Hair follicular keratinocyte (primary cell): ENCODE measurements at places on chromosomes 2 and 18. TPM values are rescaled to one million over a fixed set of nuclear protein-coding genes. Genes with fewer than 3 reads are reported as not detected.

The DOCK10 gene
- 0.16 and 5.1 TPM in 2 replicates for total RNA-seq

The NOSTRIN gene
- not detected in 2 replicates for total RNA-seq

The ATP9B gene
- total RNA-seq = 7.6 and 8.1 TPM in 2 replicates

The FAM124B gene
- not detected in 2 replicates for total RNA-seq

The CD302 gene
- 1.7 and 2.2 TPM in 2 replicates for total RNA-seq

The FTCDNL1 gene
- total RNA-seq = 0.08 and 0.57 TPM in 2 replicates

The STPG4 gene
- not detected in 2 replicates for total RNA-seq

The METAP1D gene
- total RNA-seq = 2.0 and 2.1 TPM in 2 replicates

The MAP4K3 gene
- 9.6 and 19.5 TPM in 2 replicates for total RNA-seq

The NGEF gene
- 0.04 and 0.16 TPM in 2 replicates for total RNA-seq

The POU3F3 gene
- not detected in 2 replicates for total RNA-seq

The MATN3 gene
- 1.9 and 3.7 TPM in 2 replicates for total RNA-seq

The NPAS2 gene
- 12.9 and 40.1 TPM in 2 replicates for total RNA-seq

The GKN1 gene
- total RNA-seq = not detected in 2 replicates

The LIPG gene
- total RNA-seq = 84.4 and 118 TPM in 2 replicates

The CRYGC gene
- total RNA-seq = not detected in 2 replicates

The SLC39A6 gene
- 101 and 116 TPM in 2 replicates for total RNA-seq

The NEUROD1 gene
- not detected in 2 replicates for total RNA-seq

The ZNF236 gene
- total RNA-seq = 3.3 and 4.6 TPM in 2 replicates

The CPS1 gene
- 14.5 and 24.4 TPM in 2 replicates for total RNA-seq

The TLX2 gene
- 0.08 TPM in 1 of 2 replicates, not detected in the other for total RNA-seq

The KIF5C gene
- total RNA-seq = under 0.01 and 0.38 TPM in 2 replicates

The C2orf66 gene
- total RNA-seq = not detected in 2 replicates

The ANKRD53 gene
- total RNA-seq = 0.27 TPM in 1 of 2 replicates, not detected in the other

The LIMS3 gene
- 0.15 TPM in 1 of 2 replicates, not detected in the other for total RNA-seq

The IL18R1 gene
- 2.0 and 2.1 TPM in 2 replicates for total RNA-seq

The CFAP65 gene
- not detected in 2 replicates for total RNA-seq

The NPHP1 gene
- total RNA-seq = 3.7 and 6.7 TPM in 2 replicates

The TWIST2 gene
- total RNA-seq = 13.0 and 23.1 TPM in 2 replicates

The UGT1A10 gene
- not detected in 2 replicates for total RNA-seq

The SCN9A gene
- 0.15 and 0.62 TPM in 2 replicates for total RNA-seq

The C2orf49 gene
- total RNA-seq = 10.4 and 12.8 TPM in 2 replicates

The TUBB8B gene
- total RNA-seq = 0.55 TPM in 1 of 2 replicates, not detected in the other

The SULT1C4 gene
- not detected in 2 replicates for total RNA-seq

The C2orf92 gene
- total RNA-seq = not detected in 2 replicates

The PMAIP1 gene
- 14.9 and 16.2 TPM in 2 replicates for total RNA-seq

The DLGAP1 gene
- not detected in 2 replicates for total RNA-seq

The RGPD8 gene
- total RNA-seq = 3.2 and 3.6 TPM in 2 replicates

The DCDC2C gene
- total RNA-seq = not detected in 2 replicates

The ZNF385B gene
- total RNA-seq = not detected in 2 replicates

The TEX44 gene
- total RNA-seq = not detected in 2 replicates

The IL1A gene
- total RNA-seq = 305 and 483 TPM in 2 replicates

The EVA1A gene
- total RNA-seq = 33.5 and 56.0 TPM in 2 replicates

The RAB17 gene
- total RNA-seq = 2.7 and 4.8 TPM in 2 replicates

The EMILIN1 gene
- total RNA-seq = 4.0 and 4.5 TPM in 2 replicates
